ENCODE measurements at places on chromosomes 3 and 15.

- no peak for DNase-seq
Observed at GRCh38 chr15:83435782-83436181, 11.4 kb upstream of the SH3GL3 start.

DNA sequence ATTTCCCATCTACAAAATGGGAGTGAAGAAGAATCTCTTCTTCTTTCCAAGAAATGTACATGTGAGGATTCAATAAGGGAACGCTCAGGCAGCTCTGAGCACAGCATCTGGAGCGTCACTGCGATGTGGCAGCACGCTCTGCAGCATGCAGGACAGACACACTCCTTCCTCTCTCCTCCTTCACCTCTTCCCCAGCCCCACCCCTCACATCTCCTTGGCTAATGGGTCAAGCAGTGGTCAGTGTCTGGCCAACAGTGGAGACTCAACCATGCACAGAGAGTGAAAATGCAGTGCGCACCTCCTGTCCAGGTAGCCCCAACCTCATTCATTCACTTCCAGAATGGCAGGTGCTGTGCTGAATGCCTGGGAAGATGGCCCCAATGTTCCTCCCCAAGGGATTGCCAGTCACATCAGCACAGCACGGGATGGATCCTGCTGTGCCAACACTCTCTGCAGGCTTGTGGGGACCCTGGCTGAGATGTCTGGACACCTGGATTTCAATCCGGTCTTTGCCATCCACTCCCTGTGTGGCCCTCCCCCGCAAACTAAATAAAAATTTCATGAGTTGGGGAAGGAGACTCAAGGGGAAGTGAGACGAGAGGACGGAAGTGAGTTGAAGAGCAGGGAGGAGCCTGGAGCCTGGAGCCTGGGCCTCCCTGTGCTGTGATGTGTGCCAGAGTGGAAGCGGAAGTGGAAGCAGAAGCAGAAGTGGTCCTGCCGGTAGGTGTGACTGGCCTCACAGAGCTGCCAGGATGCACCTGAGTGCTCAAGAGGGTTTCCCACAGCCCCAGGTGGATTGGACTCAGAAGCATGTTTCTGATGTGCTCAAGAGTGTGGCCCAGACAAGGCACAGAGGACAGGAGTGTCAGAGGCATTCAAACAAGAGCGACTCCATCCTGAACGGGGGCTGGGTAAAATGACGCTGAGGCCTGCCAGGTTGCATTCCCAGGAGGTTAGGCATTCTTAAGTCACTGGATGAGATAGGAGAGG lies 163.9 kb downstream of the SMAD6 start:
- DNase-seq: no peak

DNA sequence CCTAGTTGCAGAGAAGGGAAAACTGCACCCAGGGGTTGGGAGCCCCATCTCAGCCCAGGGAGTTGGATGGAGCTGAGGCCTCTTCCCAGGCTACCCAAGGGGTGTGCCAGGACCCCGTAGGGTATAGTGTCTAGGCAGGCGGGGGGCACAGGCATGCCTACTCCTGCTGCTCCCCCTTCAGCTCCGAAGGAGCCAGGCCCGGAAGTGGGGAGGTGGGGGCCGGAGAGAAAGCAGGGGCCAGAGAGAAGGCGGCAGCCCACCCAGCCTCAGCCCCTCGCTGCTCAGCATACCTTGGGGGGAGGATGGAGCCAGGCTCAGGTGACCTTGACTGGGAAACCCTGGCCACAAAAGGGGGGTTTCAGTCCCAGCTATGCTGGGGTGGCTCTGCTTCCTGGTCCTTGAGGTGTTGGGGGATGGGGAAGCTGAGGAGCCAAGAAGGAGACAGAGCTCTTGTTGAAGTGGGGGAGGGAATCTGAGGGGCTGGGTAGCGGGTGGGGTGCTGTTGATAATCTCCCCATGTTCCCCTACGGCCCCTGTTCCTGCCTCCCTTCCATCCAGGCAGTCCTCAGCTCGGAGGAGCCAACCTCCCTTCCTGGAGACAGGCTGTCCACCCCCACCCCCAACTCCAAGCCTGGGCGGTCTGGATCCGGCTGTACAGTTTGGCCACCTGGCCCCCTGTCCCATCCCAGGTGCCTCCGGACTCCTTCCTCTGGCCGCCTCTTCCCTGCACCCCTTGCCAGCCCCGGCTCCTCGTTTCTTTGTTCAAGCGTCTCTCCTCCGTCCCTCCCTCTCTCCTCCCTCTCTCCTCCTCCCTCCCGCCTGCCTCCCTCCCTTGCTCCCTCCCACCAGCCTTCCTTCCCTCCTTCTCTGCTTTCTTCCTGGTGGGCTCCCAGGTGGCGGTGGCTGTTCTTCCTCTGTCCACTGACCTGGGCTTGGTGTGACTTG lies 1.7 kb downstream of the SEMA3F start:
- no peak for DNase-seq

GRCh38 chr3:169327546-169328356 lies 335.8 kb downstream of the MECOM start:
- no peak for DNase-seq

GRCh38 chr3:168820810-168821415 lies 725.2 kb upstream of the GOLIM4 start:
- no peak for DNase-seq

Data from activated T-helper 1 cell treated with Interleukin-2 at 50 U/mL for 16 hours (primary cell).